ENCODE measurements at places on chromosomes 5 and 9.

- no peak for DNase-seq
Observed at GRCh38 chr5:150411245-150411979, 1.3 kb downstream of the CD74 start.

DNA sequence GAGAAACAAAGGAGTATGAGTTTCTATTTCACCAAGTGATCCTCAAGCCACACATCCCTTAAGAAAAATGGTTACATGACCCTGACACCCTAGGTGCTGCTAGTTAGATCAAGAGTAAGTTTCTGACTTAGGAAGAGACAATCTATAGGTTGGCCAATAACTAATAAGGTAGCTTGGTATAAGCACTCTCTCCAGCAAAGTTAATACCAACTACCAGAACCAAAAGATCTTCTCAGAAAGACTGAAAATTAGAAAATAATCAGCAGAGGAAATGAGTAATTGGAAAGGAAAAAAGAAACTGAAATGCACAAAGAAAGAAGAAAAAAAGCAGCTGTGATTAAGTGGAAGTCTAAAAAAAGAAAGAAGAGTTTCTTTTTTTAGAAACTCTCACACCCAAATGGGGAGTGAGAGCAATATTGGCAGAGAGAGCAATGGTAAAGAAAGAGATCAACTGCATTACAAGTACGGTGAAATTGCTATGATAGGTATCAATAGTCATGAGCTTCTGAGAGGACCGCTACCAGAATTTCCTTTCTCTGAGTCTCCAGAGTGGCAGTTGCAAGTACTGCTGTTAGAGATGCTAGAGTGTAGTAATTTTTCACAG is 195.5 kb downstream of the TMEM167A start:
- DNase-seq = no peak

- DNase-seq = no peak
Observed at GRCh38 chr5:160452036-160452435, 30.4 kb downstream of the PTTG1 start.

DNA sequence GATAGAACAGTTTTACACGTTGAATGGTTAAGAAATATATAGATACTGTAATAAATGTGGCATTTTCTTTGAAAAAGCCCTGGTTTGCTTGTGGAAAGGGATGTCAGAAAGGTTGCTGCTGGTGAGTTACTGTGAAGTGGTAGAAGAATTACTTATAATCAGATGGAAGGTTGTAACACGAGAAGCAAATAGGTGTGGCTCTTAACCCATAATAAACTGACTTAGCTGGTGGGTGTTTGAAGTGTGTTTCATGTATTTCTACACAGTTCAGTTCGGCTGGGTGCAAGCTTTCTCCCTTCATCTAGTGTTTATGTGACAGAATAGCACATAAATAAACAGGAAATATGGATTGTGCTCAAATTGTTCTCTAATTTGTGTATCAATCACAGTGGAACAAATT is 5.5 kb downstream of the CNOT6 start:
- DNase-seq = no peak

DNA sequence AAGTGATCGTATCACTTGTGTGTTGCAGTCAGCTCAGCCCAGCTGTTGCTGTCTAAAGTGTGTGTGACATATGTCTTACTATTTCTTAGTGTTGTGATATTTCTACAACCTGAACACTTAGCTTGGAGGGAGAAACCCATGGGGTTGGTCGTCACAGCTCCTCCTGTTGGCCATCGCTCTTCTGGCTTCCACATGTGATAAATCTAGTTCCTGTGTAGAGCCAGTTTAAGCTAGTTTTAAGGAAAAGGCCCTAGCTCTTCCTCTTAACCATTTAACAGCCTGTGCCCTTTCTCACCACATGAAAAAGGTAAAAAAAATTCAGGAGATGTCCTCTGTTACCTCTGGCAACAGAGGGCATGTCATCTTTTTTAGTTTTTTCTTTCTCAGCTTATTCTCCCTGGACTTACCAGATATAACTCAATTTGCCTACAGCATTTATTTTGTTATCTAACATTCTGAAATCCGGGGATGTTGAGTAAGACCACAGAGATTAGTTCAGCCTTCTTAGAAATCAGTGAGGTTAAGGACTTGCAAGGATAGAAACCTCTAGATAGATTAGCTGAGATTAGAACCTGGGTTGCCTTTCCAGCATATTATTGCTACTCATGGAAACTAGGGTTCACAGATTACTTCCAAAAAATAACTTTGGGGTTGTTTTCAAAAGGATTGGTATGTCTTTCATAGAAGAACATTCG is 100.4 kb downstream of the GAPVD1 start:
- no peak for DNase-seq

DNA sequence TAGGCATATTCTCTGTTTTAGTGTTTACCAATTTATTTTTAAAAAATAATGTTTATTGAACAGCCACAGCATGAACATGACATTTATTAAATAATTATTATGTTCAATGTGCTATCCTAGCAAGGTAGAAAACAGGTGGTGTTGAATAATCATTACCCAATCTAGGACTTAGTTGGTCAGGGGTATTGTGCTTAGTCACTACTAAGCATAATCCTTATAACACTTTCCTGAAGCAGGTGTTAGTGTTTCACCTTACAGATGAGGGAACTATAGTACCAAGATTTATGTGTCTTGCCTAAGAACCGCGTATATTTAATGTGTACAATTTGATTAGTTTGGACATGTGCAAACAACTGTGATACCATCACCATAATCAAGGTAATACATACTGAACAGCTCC is 1387.2 kb upstream of the ACO1 start:
- DNase-seq = no peak

GRCh38 chr9:76575761-76576160 is 116.8 kb downstream of the GCNT1 start:
- no peak for DNase-seq
